Hypothalamus (tissue), 51 donors: ENCODE measurements at places on chromosomes 2 and 18.

DNA sequence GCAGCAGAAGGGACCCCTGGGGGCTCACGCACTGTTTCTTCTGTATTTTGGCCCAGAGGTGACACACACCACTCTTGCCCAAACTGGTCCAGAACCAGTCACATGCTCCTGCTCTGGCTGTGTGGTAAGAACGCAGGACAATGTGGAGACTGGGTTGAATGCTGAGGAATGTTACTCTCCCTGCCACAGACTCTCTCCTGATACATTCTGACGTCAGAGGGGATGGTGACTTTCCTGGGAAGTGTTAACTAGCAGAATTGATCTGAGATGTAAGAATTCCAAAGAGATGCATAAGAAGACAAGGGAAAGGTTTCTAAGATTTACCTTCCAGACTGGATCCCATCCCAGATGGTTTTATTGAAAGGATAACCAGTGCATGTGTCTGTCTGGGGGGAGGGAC lies 100.8 kb downstream of the ASB1 start:
- no peak for DNase-seq

GRCh38 chr2:48248251-48248933 lies 281.6 kb upstream of the STON1 start:
- no peak for DNase-seq

GRCh38 chr2:129006135-129006886 lies 687.6 kb upstream of the HS6ST1 start:
- no peak for DNase-seq

GRCh38 chr18:57956491-57956890 lies 87.5 kb upstream of the NEDD4L start:
- DNase-seq: no peak

- DNase-seq: no peak
These were observed 214.5 kb upstream of the SLC8A1 start for GRCh38 chr2:40666398-40666797.

DNA sequence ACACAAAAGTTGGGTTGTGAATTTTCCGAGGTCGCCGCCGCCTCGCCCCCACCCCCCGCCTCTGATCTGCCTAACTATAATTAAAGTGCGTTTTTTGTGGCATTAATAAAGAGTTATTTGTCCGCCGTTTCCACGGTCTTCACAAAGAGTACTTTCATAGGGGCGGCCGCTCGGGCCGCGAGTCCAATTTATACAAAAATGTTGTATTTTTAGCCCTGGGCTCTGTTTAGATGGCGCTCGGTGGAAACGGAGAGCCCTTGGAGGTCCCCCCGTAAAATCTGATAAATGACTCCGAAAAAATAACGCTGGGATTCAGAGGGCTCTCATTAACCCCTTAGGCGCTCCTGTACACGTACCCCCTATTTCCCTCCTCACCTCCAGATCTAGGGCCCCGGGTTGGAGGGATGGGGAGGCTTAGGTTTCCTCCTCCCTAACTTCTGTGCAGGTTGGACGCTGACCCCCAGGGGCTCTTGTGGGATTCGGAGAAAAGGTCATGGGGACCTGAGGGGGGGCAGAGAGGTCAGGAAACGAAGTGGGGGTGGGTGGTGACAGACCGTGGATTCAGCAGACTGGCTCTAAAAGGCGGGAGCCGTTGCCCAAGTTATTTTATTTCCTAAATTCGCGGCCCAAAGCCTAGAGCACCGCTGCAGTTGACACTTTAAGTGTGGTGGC lies 1.9 kb downstream of the CYP26B1 start:
- DNase-seq: no peak

DNA sequence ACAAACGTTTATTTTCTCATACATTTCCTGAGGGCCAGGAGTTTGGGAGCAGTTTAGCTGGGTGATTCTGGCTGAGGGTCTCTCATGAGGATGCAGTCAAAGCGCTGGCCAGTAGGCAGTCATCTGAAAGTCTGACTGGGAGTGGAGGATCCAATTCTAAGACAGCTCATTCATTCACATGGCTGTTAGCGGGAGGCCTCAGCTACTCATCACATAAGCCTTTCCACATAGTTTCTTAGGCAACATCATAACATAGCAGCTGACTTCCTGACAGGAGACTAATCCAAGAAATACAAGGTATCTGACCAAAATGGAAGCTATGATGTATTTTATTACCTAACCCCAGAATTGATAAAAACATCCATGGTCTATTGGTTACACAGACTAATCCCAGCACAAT lies 2.9 kb upstream of the MRPL44 start:
- DNase-seq: no peak

DNA sequence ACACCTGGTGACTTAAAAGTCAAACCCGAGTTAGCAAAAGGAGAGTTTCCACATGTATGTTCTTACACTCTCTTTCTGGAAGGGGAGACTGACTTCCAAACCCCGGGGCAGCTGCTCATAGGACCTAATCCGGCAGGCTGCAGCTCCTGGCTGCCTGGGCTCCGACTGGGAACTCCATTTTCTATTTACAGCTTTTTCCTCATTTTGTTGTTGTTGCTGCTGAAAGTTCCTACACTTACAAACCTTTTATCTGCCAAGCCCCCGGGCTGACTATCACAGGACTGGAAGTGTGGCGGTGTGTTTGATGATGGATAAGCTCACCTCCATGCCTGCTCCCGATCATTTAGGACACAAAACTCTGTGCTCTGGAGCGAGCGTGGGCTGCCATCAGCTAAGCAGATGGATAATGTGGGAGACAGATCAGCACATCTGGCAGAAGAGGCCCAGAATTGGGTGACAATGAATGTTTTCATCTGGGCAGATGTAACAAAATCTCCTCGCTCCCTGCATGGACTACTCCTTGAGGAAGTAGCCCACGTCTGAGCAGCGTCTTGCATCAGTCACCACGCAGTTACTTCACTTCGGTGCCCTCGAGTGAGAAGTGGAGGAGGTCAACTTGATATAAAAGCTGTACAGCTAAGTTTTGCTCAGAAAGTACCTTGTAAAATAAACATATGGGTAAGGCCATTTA lies 114.4 kb upstream of the COPS8 start:
- no peak for DNase-seq

DNA sequence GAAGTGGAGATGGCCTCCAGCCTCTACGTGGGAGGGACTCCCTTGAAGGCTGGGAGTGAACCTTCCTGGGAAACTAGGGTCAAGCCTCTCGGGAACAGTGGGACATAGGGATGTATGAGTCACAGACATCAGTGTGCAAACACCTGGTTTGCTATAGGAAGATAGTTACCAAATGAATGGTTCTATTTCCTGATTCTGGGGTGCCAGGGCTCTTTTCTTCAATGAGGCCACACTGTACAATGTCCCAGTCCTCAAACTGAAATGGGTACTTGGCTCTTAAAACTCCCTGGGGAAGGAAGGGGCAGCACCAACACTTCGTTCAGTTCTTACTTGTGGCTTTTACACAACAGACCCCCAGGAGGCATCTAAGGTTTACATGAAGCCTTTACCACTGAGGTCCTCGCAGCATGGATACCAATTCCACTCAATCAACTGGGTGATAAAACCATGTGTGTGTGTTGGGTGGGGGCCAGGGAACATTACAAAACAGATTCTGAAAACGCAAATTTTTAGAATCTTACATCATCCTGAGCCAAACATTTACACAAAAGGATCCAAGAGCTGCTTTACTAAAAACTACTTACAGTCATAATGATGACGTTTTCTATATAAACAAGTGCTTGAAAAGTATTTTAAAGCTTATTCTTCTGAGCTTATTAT lies 10.4 kb downstream of the ERFE start:
- no peak for DNase-seq

- DNase-seq: no peak
These were observed 70.2 kb downstream of the CDCA7 start for GRCh38 chr2:173424886-173425285.

GRCh38 chr2:191676790-191677645 lies 918 bp upstream of the NABP1 start:
- no peak for DNase-seq

GRCh38 chr2:148124271-148124670 lies 103.4 kb downstream of the MBD5 start:
- DNase-seq: no peak

- DNase-seq: no peak
These were observed 12.9 kb downstream of the BCL2L11 start for GRCh38 chr2:111133603-111134002.

- DNase-seq: no peak
These were observed 586.0 kb downstream of the SUCLG1 start for GRCh38 chr2:83873110-83873509.

DNA sequence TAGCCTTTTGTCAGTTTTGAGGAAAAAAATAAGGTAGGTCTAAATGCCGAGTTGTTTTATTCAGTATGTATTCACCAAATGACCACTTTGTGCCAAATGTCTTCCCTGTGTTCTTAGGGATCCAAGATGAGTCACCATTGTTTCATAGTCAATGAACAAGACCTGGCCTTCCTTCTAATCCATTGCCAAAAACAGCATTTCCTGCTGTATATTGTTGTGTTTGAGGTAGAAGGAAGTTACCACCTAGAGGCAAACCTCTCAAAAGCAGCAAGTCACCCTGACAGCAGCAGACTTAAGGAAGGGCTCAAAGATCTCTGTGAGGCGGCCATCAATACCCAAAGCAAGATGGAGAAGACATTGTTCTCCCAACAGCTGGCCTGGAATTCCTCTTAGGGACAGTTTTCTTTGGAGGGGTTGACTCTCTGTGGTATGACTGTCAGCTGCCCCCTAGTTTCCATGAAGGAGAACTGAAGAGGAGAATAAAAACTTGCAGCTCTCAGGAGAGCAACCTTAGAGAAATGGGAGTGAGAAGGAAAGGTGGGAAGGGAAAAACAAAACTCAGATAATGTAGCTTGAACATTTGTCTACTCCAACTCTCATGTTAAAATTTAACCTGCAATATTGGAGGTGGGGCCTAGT lies 328.3 kb downstream of the LRATD1 start:
- no peak for DNase-seq

DNA sequence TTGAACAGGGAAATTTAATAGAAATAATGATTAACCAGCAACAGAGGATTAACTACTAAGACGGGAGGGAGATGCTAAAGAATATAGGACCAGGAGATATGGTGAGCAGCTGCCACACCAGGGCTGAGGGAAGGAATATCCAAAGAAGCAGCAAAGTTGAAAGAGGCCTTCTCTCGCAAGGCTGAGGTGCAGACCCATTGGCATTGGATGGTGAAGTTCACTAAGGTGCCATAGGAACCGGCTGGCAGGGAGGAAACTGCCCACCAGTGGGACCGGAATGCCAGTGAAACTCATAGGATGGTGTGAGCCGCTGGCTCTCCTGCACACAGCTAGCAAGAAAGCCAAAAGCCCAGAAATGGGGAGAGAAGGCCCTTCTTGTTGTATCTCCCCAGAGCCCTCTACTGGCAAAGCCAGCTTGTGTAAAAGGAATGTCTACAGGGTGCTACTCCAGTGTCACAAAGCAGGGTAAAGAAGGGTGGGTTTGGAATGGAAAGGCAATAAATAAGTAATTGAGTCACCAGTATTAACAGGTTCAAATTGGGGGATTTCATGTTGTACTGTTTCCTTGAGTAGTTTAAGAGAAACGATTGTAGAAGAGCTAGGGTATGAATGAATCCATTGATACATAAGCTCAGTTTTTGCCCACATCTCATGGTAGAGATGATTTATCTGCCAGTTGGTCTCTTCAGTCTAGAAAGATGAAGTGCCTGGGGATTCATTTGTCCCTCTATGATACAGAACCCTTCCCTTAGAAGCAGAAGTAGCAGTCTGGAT lies 36.0 kb downstream of the FARP2 start:
- no peak for DNase-seq

- no peak for DNase-seq
These were observed 476.3 kb upstream of the VWC2L start for GRCh38 chr2:213934560-213934959.

DNA sequence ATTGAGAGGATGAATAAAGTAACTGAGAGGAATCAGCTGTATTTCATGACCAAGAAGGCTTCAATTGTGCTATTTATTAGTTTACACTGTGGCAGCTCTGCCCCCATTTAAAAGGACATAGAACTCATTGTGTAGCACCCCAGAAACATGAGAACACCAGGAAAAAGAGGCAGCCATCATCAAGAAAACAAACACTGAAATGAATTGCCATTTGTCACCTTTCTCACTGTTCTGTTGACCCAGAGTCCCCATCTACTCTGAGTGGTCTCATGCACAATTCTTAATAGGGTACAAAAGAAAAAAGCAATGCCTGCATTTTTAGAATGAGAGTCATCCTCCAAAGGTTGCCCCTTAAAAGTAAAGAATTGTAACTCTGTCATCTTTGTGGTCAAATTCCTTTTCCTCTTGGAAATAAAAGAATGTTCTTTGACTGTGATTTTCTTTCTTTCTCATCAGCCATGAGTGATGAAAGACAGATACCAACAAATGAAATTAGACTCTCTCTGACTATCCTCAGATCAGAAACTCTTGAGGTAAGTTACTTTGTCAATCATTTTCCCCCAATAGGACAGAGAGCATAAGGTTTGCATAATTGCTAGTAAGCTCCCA lies 1941.9 kb upstream of the PIK3C3 start:
- no peak for DNase-seq

GRCh38 chr2:231144896-231145295 lies 20.1 kb upstream of the HTR2B start:
- no peak for DNase-seq

DNA sequence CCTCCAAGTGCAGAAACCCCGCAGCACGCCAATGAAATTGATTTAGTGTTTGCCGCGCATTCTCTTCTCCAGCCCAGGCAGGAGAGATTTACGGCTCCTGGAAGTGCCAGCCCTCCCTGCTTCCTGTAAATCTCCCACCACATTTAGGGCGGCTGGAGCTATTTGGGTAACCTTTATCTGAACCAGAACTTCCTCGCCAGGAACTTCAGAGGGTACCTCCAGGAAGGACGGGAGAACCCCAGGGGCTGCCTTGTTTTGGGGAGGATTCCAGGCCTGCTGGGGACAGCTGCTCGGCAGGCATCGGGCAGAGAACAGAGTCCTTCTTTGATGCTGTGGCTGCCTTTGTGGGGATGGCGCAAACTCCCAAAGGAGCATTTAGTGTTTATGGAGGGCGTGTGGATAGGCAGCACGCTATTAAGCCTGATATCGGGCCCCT lies 122.0 kb upstream of the MYCN start:
- DNase-seq: no peak
